ENCODE measurements at places on chromosomes 13 and 19. TPM values are rescaled to one million over a fixed set of nuclear protein-coding genes. Genes with fewer than 3 reads are reported as not detected.

Gene SIGLEC9
- not detected for total RNA-seq

Gene OR7D2
- total RNA-seq = not detected

Gene ANKLE1
- 1.3 TPM for total RNA-seq

DNA sequence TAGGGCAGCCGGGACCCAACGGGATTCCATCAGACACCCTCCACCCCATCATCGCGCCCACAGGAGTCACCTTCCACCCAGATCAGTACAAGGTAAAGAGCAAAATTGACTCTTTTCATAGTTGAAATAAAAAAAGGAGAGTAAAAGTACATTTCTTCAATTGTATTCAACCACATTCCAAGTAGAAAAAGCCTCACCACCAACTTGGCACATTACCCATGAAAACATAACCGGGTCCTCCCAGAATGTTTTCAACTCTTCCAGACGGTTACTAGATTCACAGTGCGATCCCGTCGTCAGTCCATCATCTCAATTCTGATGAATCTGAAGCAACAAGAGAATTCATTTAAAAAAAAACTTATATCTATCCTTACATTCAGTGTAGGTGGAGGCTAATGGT lies 125.2 kb downstream of the RAB20 start:
- no peak for DNase-seq

- no peak for DNase-seq
Observed at GRCh38 chr13:34165158-34165557, 347.2 kb downstream of the RFC3 start.
